ENCODE measurements at places on chromosomes 5 and 9. TPM values are rescaled to one million over a fixed set of nuclear protein-coding genes. Genes with fewer than 3 reads are reported as not detected.

CA9 gene
- not detected for total RNA-seq

GDNF gene
- not detected for total RNA-seq

SPACA9 gene
- total RNA-seq = 3.1 TPM

NUTM2G gene
- not detected for total RNA-seq

HK3 gene
- 20.3 TPM for total RNA-seq

TICAM2 gene
- total RNA-seq = 0.57 TPM

RLN2 gene
- not detected for total RNA-seq

GFPT2 gene
- total RNA-seq = 43.5 TPM

STC2 gene
- total RNA-seq = 15.0 TPM

ITGA1 gene
- 29.7 TPM for total RNA-seq

IFNA5 gene
- total RNA-seq = 0.51 TPM

ENTPD8 gene
- not detected for total RNA-seq

OR13C3 gene
- total RNA-seq = not detected

Data from subcutaneous adipose tissue (tissue), 4 donors.